DMS153 (cell line): ENCODE measurements at places on chromosomes 3 and 15.

DNA sequence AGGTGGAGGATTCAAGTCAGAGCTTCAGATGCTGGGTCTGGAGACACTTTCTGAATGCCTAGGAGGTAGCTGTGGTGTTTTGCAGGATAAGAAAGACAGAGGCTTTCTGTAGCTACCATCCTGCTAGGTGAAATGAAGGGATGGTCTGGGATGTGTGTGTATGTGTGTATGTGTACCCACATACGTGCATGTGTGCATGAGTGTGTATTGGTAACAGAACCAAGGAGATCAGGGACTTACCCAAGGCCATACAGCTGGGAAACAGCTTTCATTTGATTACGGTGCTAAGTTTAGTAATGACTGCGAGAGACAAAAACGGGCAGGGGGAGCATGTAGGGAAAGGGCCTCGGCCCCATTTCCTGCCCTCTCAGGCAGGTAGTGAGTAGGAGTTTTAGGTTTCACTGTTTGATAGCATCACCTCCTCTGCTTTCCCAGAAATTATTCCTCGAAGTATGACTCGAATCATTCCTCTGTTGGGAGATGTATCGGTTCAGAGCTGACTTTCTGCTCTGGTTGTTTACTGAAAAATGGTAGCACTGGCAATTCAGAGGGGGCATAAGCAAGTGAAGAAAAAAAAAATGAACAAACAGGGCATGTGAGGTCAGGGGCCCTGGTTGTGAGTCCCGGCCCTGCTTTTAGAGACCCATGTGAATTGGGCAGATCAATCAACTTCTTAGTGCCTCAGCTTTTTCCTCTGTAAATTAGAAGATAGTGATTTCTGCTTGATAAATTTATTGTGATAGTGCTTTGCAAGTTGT is 130.7 kb downstream of the LPP start:
- no peak for DNase-seq

DNA sequence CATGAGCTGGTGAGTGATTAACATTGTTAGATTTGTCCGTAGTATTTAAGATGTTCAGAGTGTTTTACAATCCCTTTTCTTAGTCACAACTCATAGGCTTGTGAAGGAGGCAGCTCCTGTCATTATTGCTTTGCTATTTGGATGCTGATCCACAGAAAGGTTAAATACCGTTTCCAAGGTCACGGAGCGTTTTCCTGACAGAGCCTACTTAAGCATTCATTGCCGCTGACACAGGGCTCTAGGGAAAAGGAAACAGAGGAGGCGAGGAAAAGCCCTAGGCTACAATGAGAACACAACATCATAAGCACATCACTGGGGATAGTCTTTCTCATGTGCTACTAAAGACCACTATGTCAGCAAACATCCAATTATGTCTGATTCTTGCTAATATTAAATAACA is 38.5 kb upstream of the CPB1 start:
- peak; percentile 13 for DNase-seq

DNA sequence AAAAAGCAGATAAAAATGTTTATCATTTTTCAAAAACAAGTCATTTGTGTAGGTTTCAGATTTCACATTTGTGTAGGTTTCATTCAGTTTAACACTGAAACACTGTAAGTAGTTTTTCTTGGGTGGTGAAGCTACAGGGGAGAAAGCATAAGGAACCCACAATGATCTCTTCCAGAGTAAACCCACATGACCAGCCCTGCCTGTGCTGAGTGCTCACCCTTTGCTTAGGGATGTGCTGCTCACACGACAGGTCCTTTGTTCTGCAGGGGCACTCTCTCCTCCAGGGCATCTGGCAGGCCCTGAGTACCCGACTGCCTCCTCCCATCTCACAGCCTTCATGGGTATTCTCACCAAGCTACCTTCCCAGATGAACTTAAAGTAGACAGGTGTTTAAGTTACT is 28.9 kb downstream of the ZXDC start:
- no peak for DNase-seq

- DNase-seq, result no peak
Measured at GRCh38 chr15:41557673-41558399, 1.2 kb upstream of the TYRO3 start.

- DNase-seq, result no peak
Measured at GRCh38 chr3:21894459-21895340, 143.7 kb upstream of the ZNF385D start.

GRCh38 chr3:150740733-150741496 is 22.1 kb downstream of the SIAH2 start:
- DNase-seq, result no peak

DNA sequence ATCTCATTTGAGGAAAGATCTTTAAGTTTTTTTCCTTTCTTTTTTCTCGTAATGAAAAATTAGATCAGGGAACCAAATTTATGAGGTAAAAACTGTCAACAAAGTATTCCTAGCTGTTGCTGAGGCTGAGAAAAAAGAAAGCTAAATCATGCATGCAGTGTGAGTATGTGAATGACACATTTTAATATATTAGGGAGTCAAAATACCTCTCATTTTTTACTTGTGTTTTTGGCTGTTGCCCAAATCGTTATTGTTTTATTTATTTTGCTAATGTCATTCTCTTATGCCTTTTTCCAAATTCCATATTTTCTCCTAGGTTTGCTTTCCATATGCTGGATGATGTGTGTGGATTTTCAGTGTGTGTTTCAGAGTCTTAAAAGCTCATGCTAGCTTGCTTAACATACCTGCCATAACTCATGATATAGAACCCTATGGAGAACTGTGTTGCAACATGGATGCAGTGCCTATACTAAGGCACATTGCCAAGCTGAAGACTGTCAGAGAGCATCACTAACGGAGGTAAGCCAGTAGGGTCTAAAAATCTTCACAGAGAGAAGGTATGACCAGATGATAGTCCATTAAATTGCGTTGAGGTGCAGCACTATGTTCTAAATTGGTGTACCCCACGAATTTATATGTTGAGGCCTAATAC is 629.5 kb upstream of the KCNMB2 start:
- DNase-seq, result no peak

- DNase-seq, result no peak
Measured at GRCh38 chr3:194691481-194692283, 6.0 kb downstream of the FAM43A start.
